ENCODE measurements at places on chromosomes 2 and 18. TPM values are rescaled to one million over a fixed set of nuclear protein-coding genes. Genes with fewer than 3 reads are reported as not detected.

The TSPYL6 gene
- not detected for total RNA-seq

GRCh38 chr2:101770726-101771125 is 73.2 kb downstream of the MAP4K4 start:
- no peak for DNase-seq
- no peaks in the 10 kb centered on the region for H3K27me3 ChIP-seq
- no peak overlapping the region for H3K4me3 ChIP-seq
- no peak overlapping the region for H3K27ac ChIP-seq

GRCh38 chr2:219643084-219643473 is 15.6 kb downstream of the SLC4A3 start:
- DNase-seq: peak; percentile 61
- no peak overlapping the region for H3K4me3 ChIP-seq
- no peaks in the 10 kb centered on the region for H3K27me3 ChIP-seq
- H3K36me3 ChIP-seq: no peaks in the 10 kb centered on the region

- H3K4me1 ChIP-seq: no peaks in the 10 kb centered on the region
- no peak for DNase-seq
- no peaks in the 10 kb centered on the region for H3K27me3 ChIP-seq
- no peak overlapping the region for H3K4me3 ChIP-seq
- no peak overlapping the region for H3K27ac ChIP-seq
- no peaks in the 10 kb centered on the region for H3K36me3 ChIP-seq
These were observed 189.4 kb downstream of the ALK start for GRCh38 chr2:29731948-29732347.

DNA sequence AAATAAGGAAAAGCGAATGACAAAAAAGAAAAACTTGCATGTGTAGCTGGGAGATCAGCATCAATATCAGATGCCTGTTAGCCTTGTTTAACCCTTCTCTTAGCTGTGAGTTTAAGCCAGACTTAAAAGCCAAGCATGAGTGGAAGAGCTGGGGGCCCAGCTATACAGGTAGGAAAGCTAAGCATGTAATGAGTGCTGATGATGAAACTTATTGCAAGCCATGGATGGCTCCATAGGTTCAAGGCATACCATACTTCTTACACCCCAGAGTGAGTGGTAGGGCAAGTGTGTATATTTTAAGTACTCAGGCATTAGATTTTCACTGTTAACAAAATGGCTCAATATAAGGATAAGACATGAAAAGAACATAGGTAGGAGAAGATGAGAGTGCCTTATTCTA is 28.0 kb downstream of the RBBP8 start:
- H3K36me3 ChIP-seq: peaks cover 5% of the 10 kb centered on the region
- H3K4me1 ChIP-seq: no peaks in the 10 kb centered on the region

The CYP1B1 gene
- 12.7 TPM for total RNA-seq

The EFEMP1 gene
- 100 TPM for total RNA-seq

DNA sequence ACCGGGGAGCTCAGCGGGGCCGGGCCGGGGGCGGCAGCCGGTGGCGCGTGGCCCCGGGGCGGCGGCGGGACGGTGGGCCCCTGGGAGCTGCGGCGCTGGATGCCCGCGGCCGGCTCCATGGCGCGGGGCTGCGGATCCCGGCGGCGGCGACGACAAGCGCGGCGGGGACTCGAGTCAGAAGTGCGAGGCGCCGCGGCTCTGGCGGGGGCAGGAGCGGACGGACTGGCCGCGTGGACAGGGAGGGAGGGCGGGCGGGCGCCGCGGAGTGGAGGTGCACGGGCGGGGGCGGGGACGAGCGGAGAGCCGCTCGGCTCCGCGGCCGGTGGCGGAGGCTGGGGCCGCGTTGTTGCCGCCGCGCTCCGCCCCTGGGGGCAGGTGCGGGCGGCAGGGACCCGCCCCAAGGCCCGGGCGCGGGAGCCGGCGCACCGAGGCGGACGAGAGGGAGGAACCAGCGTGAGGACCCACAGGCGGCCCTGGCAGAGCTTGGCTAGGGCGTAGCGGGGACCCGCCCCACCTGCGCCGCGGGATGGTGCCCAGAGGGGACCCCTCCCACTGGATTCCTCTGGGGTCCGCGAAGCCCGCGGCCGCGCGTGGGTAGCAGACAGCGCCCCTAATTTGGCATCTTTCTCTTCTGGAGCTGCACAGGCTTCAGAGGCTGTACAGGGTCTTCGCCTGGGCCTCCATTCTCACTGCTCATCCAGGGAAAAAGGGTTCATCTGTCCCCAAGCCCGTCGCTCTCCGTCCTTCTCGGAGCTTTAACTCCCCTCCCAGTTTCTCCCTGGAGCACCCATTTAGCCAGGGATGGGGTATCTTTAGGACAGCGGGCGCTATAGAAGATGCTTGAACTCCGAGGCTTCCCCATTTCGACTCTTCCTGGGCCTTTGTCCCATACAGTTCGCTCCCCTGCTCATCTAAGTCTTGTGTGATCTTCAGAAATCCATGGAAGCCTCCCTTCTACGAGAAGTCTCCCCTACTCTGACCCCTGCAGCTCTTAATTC is at the start of gene TMEM163:
Gene TMEM163 (minus strand): TSS at position 184 of the 998 bp plus-strand sequence.
- no peaks in the 10 kb centered on the region for H3K4me1 ChIP-seq
- H3K27me3 ChIP-seq: peaks cover 54% of the 10 kb centered on the region
- H3K27ac ChIP-seq: no peak within 1 kb of the TSS
- DNase-seq: no peak
- no peaks in the 10 kb centered on the region for H3K36me3 ChIP-seq
- H3K4me3 ChIP-seq: peak within 1 kb of the TSS; percentile 45

DNA sequence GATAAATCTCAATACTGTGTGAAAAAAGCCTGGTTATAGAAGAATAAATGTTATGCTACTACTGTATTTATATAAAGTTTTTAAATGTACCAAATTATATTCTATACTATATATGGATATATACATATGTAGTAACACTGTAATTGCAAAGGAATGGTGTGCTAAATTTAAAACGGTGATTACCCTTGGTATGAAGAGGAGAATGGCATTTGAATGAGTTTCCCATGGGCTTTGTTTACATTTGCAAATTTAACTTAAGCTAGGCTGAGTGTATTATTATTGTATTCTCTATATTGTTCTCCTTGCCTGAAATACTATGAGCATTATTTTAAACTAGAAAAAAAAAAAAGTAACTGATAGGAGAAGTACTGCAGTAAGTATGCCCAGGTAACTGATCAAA is 4.7 kb upstream of the SP3 start:
- DNase-seq: no peak
- no peaks in the 10 kb centered on the region for H3K4me1 ChIP-seq
- H3K27me3 ChIP-seq: no peaks in the 10 kb centered on the region
- H3K36me3 ChIP-seq: no peaks in the 10 kb centered on the region

The ASB18 gene
- total RNA-seq: not detected

The GPR35 gene
- 4.5 TPM for total RNA-seq

- no peak overlapping the region for H3K27ac ChIP-seq
- DNase-seq: no peak
- H3K27me3 ChIP-seq: no peaks in the 10 kb centered on the region
- H3K4me3 ChIP-seq: no peak overlapping the region
- H3K36me3 ChIP-seq: no peaks in the 10 kb centered on the region
- no peaks in the 10 kb centered on the region for H3K4me1 ChIP-seq
These were observed 88.7 kb downstream of the ASB1 start for GRCh38 chr2:238515377-238515776.

GRCh38 chr2:103435010-103435409 is 673.2 kb downstream of the TMEM182 start:
- no peaks in the 10 kb centered on the region for H3K4me1 ChIP-seq
- H3K27ac ChIP-seq: no peak overlapping the region
- H3K4me3 ChIP-seq: no peak overlapping the region
- H3K27me3 ChIP-seq: no peaks in the 10 kb centered on the region

GRCh38 chr2:207394203-207394781 is 135.5 kb upstream of the CREB1 start:
- no peaks in the 10 kb centered on the region for H3K4me1 ChIP-seq
- H3K27ac ChIP-seq: no peak overlapping the region
- H3K36me3 ChIP-seq: no peaks in the 10 kb centered on the region
- H3K4me3 ChIP-seq: no peak overlapping the region

The GPBAR1 gene
- 5.6 TPM for total RNA-seq

DNA sequence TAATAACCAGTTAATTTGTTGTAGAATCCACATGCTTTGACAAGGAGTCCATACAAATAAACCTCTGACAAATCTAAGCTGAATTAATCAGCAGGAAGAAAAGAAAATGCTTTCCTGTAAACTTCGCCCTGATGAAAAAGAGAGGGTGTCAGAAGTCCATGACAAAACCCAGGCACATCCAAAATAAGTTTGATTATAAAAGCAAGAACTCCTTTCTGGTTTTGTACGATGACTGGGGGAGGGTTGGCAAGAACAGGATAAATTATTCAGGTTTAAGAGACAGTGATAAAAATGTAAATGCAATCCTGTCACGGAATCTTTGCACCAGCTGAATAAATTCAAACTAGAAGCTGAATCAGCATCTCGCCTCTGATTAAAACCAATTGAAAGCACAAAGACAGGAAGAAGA is 469.2 kb upstream of the TNP1 start:
- no peaks in the 10 kb centered on the region for H3K36me3 ChIP-seq
- no peak overlapping the region for H3K4me3 ChIP-seq
- DNase-seq: no peak
- peak overlapping the region; percentile 78 for H3K27ac ChIP-seq
- peaks cover 59% of the 10 kb centered on the region for H3K4me1 ChIP-seq

The SLC38A11 gene
- 0.49 TPM for total RNA-seq

The HOXD13 gene
- total RNA-seq: 34.7 TPM

DNA sequence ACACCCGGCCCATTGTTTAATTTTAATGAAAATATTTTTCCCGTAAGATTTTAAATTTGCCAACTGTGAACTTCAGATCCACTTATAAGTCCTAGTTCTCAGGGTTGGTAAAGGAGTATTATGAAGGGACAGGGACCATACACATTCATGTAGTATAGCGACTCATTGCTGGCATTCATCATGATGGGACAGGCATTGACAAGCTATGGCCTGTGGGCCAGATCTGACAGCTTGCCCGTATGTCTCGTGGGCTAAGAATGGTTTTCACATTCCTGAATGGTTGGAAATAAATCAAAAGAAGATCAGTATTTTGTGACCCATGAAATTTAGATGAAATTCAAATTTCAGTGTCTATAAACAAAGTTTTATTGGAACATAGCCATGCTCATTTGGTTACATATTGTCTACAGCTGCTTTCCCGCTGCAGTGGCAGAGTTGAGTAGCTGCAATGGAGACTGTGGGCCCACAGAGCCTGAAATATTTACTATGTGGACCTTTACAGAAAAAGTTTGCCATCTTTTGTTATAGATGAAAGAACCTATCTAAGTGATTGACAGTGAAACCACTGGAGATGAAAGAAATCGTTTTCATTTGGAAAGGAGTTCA is 4.1 kb downstream of the RAPGEF4 start:
- H3K4me1 ChIP-seq: peaks cover 14% of the 10 kb centered on the region
- H3K27me3 ChIP-seq: peaks cover 13% of the 10 kb centered on the region
- no peaks in the 10 kb centered on the region for H3K36me3 ChIP-seq
- no peak for DNase-seq
- no peak overlapping the region for H3K4me3 ChIP-seq

DNA sequence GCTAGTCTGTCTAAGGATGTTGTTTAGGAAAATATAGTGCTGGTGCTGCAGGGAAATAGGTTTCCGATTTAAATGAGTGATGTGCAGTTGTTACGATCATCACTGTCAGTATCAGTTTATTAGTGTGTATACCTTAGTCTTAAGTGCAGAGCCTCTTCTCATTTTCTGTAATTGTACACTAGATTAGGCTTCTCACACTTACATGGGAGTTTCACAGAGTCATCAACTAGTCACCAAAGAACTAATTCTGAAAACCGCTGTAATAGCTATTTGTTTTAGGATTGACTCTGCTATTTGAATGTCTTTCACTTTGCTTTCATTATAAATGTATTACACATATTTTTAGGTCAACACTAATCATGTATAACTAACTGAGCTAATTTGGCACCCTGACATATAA is 99.8 kb upstream of the ZEB2 start:
- H3K4me3 ChIP-seq: no peak overlapping the region
- H3K27me3 ChIP-seq: no peaks in the 10 kb centered on the region
- no peaks in the 10 kb centered on the region for H3K36me3 ChIP-seq
- no peaks in the 10 kb centered on the region for H3K4me1 ChIP-seq
- no peak for DNase-seq
- no peak overlapping the region for H3K27ac ChIP-seq

The SERPINB2 gene
- not detected for total RNA-seq

GRCh38 chr18:46719388-46719787 is 37.5 kb downstream of the ST8SIA5 start:
- H3K4me1 ChIP-seq: peaks cover 12% of the 10 kb centered on the region
- no peak overlapping the region for H3K4me3 ChIP-seq
- no peak for DNase-seq

GRCh38 chr2:70977605-70978205 is 725 bp upstream of the ANKRD53 start:
- peak overlapping the region; percentile 69 for H3K4me3 ChIP-seq
- H3K27me3 ChIP-seq: no peaks in the 10 kb centered on the region
- DNase-seq: peak; percentile 81
- H3K27ac ChIP-seq: peak overlapping the region; percentile 94
- peaks cover 24% of the 10 kb centered on the region for H3K4me1 ChIP-seq

DNA sequence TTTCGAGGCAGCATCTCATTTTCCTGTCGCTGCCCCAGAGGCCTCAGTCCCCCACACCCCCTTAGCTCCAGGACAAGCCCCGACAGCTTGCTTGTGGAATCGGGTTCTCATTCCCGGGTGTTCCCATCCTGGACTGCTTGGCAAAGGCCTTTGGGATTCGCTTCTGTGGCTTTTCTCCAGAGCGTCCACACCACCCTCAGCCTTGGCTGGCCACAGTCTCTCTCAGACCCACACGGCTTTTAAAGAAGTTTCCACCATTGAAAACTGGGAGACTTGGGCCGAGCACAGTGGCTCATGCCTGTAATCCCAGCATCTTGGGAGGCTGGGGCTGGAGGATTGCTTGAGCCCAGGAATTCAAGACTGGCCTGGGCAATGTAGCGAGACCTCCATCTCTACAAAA is 2.7 kb downstream of the ESPNL start:
- H3K4me3 ChIP-seq: no peak overlapping the region
- H3K36me3 ChIP-seq: no peaks in the 10 kb centered on the region
- no peaks in the 10 kb centered on the region for H3K4me1 ChIP-seq
- no peaks in the 10 kb centered on the region for H3K27me3 ChIP-seq
- DNase-seq: no peak

DNA sequence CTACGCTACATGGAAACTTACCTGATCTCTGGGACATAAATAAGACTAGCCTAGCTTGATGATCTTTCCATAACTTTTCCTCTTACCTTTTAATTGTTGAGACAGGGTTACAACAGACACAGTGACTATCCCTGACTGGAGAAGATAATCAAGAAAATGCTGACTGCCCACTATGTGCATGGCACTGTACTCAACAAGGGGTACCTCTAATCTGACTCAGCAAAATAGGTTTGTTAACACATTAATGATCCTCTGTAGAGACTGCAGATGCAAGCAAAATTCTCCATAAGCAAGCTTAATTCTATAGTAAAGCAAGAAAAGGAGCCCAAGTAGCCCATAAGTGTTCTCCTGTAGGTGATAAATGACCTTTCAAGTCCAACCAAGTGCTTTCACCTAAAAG is 25.5 kb downstream of the ACVR1C start:
- no peaks in the 10 kb centered on the region for H3K36me3 ChIP-seq
- H3K27ac ChIP-seq: no peak overlapping the region
- no peaks in the 10 kb centered on the region for H3K4me1 ChIP-seq
- no peaks in the 10 kb centered on the region for H3K27me3 ChIP-seq

- H3K4me1 ChIP-seq: peaks cover 4% of the 10 kb centered on the region
- no peak overlapping the region for H3K4me3 ChIP-seq
- no peak overlapping the region for H3K27ac ChIP-seq
- no peak for DNase-seq
- no peaks in the 10 kb centered on the region for H3K36me3 ChIP-seq
- no peaks in the 10 kb centered on the region for H3K27me3 ChIP-seq
These were observed 134.9 kb upstream of the CNTNAP5 start for GRCh38 chr2:123890148-123890547.

Measured in sigmoid colon (tissue), 7 donors.